ENCODE measurements at places on chromosomes 6 and 20. TPM values are rescaled to one million over a fixed set of nuclear protein-coding genes. Genes with fewer than 3 reads are reported as not detected.
A peak's percentile ranks its signal among the peaks of the same experiment; 100 is the strongest.

Gene SIRPG
- total RNA-seq, result not detected

Gene FOXS1
- not detected for total RNA-seq

Gene CST4
- not detected for total RNA-seq

Gene DHX16
- 64.8 TPM for total RNA-seq

Gene MAFB
- 42.8 TPM for total RNA-seq

Gene CHRNA4
- total RNA-seq, result not detected

Gene WFDC12
- total RNA-seq, result not detected

Gene BPIFB2
- not detected for total RNA-seq

Gene DNAH8
- total RNA-seq, result 0.08 TPM

Gene HDAC2
- total RNA-seq, result 176 TPM

Gene CARMIL1
- total RNA-seq, result 23.9 TPM

DNA sequence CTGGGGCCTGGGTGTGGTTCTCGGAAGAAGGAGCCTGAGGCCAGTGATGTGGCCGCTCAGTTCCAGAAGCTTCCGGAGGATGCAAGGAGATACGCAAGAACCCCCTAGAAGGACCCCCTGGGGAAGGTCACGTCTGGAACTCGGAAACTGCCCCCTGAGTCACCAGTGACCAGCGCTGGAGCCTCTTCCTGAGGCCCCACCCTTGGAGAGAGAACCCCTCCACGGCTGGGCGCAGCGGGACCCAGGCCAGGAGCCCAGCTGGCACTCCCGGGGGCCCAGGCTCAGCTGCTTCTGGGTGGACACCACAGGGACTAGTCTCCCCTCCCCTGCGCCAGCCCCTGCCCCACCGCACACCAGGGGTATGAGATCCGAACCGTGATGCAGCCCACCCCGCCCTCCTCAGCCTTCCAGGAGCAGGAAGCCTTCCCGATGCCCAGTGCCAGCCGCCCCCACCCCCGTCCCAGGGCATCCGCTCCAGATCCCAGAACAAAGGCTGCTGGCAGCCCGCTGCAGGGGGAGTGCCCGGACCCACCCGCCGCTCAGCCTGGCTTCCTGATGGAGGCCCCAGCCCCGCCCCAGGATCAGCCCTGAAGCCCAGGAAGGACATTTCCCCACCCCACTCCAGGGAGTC lies 7.5 kb downstream of the LAMA5 start:
- DNase-seq, result peak; percentile 73

- DNase-seq, result peak; percentile 37
Measured at GRCh38 chr20:57432862-57433491, 41.8 kb downstream of the RBM38 start.

GRCh38 chr6:169213814-169214520 lies 39.7 kb downstream of the THBS2 start:
- no peak for DNase-seq

GRCh38 chr6:13191461-13191860 lies 136.9 kb downstream of the TBC1D7 start:
- DNase-seq, result no peak

DNA sequence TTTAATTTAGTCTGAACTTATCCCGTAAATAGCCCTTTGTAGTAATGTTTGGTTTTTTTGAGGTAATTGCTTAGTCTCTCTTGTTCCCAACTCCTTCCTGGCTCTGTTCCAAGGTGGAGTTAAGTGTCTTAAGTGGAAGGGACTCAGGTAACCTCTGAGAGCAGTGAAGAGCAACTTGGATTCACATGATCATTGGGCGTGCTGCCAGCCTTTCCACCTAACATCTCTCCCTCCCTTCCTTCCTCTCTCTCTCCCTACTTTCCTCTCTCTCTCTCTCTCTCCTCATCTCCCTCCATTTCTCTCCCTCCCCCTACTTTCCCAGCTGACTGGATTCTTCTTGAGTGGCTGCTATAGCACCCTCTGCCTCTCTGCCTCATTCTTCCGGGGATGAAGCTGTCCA lies 232.9 kb upstream of the SASH1 start:
- no peak for DNase-seq

DNA sequence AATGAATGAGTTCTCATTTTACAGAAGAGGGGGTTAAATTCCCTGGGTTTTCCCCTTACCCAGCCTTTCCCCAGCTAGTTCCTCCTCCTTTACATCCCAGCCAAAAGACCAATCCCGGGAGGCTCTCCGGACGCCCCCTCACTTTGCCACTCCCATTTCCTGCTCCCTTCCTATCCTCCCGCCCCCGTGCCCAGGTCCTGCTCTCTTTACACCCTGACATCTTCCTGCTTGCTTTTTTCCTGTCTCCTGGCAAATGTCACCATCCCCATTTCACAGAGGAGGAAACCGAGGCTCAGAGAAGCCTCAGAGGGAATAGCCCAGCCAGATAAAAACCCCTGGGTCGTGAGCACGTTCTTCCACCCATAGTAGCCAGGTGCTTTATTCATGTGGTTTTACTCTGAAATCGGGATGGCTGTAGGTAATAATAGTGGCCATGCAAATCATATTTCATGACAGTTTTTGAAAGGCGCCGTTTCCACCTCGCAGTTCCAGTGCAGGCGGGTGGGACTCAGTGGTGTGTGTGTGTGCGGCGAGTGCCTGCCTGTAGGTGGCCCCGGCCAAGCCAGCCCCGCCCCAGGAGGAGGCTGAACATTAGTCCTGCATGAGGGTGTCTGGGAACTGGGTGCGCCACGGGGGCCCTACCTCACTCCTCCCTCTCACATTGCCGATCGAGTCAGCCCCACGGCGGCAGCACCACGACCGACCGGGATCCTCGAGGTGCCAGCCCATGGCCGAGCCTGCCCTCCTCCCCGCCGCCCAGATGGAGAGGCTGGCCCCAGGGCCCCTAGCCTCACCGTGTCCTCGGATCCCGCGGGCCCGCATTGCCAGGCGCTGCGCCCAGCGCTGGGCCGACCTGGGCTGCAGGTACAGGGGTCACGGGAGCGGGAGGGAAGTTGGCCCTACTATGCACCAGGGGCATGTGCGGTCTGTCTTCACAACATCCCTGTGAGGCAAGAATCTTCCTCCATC lies at the start of gene ARHGAP40:
Gene ARHGAP40, plus strand, starts transcription at position 594 of the 969 bp plus-strand sequence.
- no peak for DNase-seq

GRCh38 chr6:44235269-44235668 lies 11.6 kb upstream of the HSP90AB1 start:
- DNase-seq, result no peak

DNA sequence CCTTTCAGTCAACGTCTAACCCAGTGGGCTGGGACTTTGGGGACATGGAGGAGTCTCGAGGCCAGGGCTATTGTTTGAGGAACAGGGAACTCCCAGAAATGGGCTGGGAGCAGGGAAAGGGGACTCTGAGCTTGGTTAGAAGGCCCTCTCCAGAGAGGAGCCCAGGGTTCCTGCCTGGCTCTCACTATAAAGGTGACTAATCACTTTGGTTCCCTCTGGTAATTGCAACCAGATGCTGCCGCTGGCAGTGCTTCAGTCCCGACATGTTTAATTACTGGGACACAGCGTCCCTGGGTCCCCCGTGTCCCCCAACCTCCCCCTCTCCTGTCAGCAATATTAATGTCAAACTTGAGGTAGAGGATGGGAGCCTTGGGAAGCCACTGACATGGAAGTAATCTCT lies 5.0 kb upstream of the GDF5 start:
- peak; percentile 88 for DNase-seq

GRCh38 chr20:43464219-43464790 lies 6.6 kb downstream of the SRSF6 start:
- no peak for DNase-seq

GRCh38 chr20:54023406-54023805 lies 47.0 kb downstream of the BCAS1 start:
- no peak for DNase-seq

DNA sequence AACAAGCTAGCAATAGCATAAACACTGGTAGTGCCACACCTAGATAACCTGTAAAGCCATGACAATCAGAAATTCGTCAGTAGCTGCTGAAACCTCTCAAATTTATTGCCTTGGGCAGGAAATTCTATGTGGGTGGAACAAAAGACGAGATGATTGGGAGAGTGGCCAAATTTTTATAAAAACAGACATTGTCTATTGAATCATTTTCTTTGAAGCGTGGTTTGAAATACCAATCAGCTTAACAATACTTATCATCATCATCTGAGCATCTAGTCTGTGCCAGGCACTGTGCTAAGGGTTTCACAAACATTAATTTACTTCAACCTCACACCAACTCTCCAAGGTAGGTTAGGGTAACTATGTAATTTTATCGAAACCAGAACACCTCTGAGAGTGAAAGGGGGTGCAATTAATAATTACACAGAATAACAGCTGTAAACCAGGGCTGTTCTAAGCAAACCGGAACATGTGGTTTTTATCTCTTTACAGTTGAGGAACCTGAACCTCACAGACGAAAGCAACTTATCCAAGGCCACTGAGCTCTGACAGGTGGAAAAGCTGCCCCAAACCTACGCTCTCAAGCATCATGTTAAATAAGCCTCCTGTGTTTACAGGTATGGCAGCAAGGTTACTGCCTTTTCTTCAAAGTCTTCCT lies 43.4 kb downstream of the NHSL1 start:
- DNase-seq, result peak; percentile 46

GRCh38 chr20:38005903-38006302 lies 27.4 kb downstream of the TTI1 start:
- DNase-seq, result no peak

DNA sequence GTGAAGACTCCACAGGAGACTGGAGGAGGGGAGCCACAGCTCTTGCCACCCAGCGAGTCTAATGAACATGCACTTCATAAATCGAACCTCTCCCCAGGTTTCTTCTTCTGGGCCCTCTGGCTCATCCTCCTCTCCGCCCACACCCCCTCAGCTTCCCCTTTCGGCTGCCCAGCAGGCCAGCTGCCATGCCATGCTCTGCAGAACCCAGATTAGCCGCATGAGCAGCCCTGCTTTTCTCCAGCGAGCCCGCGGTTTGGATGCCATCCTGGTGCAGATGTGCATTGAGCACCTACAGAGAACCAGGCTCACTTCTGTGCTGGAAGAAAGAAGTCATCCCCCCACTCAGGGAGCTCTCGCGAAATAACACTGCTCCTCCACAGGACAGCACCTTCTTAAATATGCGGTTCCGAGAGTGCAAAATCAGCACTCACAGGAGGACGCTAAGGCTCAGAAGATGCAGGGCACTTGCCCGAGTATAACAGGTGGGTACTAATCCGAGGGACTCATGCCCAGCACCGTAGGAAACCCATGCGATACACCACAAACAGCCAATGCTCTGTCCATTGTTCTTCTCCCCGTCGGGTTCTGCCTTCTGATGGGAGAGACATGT lies 143.0 kb upstream of the THBS2 start:
- no peak for DNase-seq

DNA sequence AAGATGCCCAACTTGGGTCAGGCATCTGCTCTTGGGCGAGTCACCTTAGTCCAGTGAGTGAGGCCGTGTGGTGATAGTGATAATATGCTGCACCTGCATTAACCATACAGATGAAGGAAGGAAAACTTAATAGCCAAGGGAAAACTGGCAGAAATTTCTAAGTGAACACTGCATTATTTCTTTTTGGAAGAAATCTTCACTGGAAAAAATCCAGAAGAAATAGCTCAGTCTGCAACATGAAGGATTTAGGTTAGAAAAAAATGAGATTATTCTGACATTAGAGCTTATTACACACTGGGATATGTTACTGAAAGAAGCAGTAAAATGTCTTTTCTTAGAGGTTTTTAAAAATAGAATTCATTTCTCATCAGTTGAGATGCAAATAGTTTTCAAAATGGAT lies 947.3 kb downstream of the KIF16B start:
- no peak for DNase-seq

DNA sequence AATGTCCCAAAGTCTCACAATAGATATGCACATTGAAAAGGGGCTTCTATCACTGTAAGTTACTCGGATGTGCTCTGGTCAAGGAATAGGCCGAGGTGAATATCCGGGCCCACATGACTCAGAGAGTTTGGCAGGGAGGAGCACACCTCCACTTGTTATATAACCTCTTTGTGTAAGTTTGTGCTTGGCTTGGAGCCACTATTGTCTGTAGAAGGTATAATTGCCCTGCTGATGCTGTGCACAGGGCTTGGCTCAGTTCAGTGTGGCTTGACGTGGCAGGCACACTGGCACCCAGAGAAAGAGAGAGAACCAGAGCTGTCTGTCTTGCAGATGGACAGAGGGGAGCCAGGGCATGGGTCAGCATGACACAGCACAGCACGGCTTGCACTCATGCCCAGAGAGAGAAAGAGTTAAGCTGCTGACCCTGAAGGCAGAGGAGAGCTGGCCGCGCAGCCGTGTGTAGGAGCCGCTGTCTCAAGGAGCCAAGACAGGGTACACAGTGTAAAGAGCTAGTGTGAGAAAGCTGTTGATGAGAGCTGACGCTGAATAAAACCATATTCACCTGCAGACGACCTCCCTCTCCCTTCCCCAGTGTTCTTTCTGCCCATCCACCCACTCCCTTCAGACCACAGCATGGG lies 482.5 kb downstream of the C6orf118 start:
- DNase-seq, result peak; percentile 35

DNA sequence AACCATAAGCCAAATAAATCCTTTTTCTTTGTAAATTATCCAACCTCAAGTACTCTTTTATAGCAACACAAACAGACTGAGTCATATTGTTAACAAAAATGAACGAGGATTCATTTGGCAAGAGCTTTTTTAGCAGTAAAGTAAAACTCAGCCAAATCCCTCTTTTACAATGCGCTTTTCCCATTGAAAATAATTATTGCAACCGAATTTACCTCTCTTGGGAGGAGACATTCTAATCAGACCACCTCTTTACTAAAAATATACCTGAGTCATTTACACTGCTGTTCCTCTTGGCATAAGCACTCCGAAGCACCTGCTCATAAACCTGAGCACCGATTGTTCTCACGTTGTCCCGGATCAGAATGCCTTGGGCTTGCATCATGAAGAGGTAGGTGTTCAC lies 57.4 kb downstream of the B4GALT5 start:
- DNase-seq, result peak; percentile 20

- DNase-seq, result no peak
Measured at GRCh38 chr6:68328156-68328555, 306.9 kb upstream of the ADGRB3 start.

GRCh38 chr20:25576783-25577530 lies 8.4 kb downstream of the NINL start:
- no peak for DNase-seq

- peak; percentile 66 for DNase-seq
Measured at GRCh38 chr6:44464527-44465310, 77.2 kb downstream of the CDC5L start.

DNA sequence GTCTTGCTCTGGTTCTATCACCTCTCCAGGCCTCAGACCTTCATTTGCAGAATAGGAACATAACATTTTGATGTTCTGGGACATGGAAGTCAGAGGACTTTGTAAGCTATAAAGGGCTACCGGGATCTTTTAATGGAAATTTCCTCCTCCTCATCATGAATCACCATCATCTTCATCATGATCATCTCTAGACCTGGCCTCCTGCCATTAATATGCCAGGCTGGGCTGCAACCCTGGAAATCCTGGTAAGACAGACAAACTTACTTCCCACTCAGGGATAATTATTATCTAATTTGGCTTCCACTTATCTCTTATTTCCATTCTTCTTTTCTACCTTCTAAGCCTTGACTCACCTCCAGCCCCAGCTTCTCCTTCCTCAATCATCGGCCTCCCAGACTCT lies 41.0 kb upstream of the MRPS18A start:
- no peak for DNase-seq

Data from fibroblast of the aortic adventitia (primary cell).